HS-5 (cell line): ENCODE measurements at places on chromosomes 16 and 17.

DNA sequence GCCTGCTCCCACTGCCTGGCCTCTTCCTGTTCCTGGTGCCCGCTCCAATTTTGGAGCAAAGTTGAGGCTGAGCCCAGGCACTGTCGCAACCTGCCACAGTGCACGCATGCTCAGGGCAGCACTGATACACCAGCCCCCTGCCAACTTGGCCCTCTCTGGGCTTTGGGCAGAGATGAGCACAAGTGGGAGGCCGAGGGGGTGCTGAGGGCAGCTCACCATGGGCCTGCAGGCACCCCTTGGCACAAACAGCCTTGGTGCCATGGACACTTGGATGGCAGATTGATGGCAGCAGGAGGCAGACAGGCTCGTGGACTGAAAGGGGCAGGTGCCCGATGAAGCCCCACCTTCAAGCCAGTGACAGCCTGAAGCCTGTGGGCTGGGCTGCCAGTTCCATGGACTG lies 42.9 kb downstream of the PIGL start:
- no peak for DNase-seq

GRCh38 chr17:37160944-37161343 lies 212.2 kb downstream of the AATF start:
- DNase-seq: peak; percentile 15

DNA sequence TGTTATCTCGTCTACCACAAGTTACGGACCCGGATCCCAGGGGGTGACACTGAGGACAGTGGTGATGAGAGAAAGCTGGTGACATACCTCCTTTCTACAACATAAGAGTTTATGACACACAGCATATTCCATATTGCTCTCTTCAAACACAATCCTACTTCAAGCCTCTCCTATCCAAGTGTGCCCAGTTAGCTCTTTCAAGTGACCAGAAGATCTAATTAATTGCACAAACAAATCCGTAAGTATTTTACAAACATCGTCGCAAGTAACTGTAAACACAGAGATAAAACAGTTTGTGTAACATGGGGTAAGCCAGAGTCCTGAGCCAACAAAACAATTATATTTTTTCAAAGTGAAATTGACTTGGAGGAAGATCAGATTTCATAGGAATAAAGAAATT lies 235.0 kb downstream of the CHD9NB start:
- no peak for DNase-seq

GRCh38 chr16:68478526-68479250 lies 30.4 kb upstream of the SMPD3 start:
- DNase-seq: no peak

GRCh38 chr17:65800655-65801054 lies 239.2 kb upstream of the AXIN2 start:
- no peak for DNase-seq

- no peak for DNase-seq
These were observed 155.3 kb downstream of the AIPL1 start for GRCh38 chr17:6279659-6280058.

- no peak for DNase-seq
These were observed 45.0 kb downstream of the TBC1D16 start for GRCh38 chr17:79990704-79991103.

DNA sequence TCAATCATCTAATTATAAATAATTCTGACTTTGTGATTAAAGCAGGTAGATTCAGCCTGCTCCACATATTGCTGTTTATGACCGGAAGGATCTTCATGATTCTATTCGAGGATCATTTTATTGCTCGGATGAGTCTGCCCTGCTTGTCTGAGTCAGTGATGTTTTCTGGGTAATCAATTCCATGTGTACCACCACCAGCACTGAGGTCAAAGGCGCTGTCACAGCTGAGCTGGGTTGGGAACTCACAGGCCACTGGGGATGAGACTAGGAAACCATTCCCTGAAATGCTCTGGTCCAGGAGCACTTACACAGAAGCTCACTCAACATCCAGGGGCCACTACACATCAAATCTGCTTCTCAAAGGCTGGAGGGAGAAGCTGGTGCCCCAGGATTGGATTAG lies 30.4 kb upstream of the ERN1 start:
- DNase-seq: peak; percentile 65

DNA sequence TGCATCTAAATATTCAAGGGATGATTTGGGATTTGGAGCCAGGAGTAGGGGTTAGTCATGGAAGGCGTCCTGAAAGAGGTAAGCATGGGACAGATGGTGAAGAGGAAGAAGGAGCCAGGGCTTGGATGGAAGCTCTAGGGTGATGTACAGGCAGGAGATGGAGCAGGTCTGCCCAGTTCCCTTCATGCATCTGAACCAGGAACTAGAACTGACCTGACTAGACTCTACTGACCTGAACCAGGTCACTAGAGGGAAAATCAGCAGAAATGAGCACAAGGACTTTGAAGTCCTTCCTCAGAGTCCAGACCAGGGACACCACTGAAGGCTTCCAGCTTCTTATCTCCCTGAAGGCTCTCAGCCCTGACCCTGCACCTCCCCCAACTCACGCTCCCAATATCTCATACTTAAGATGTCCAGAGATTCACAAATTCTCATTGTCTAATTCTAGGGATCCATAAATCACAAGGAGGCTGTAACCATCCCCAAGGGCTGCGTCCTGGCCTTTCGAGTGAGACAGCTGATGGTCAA lies 8.3 kb downstream of the GSDMA start:
- no peak for DNase-seq
